Dorsolateral prefrontal cortex (tissue), 122 donors: ENCODE measurements at places on chromosomes 12 and 14. TPM values are rescaled to one million over a fixed set of nuclear protein-coding genes. Genes with fewer than 3 reads are reported as not detected.

CCDC175 gene
- 3.3 TPM for total RNA-seq

DNA sequence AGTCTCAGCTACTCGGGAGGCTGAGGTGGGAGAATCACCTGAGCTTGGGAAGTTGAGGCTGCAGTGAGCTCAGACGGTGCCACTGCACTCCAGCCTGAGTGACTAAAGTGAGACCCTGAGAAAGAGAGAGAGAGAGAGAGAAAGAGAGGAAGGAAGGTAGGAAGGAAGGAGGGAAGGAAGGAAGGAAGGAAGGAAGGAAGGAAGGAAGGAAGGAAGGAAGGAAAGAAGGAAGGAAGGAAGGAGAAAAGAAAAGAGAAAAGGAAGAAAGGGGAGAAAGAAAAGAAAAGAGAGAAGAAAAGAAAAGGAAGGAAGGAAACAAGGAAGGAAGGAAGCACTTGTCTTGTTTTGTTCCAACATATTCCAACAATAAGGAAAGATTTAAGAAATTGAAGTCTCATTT lies 7.8 kb downstream of the PRKD1 start:
- DNase-seq, result no peak

GRCh38 chr12:117919479-117919878 lies 49.3 kb downstream of the KSR2 start:
- no peak for DNase-seq

- DNase-seq, result no peak
Observed at GRCh38 chr12:43760396-43760795, 1.6 kb downstream of the IRAK4 start.

RNASE4 gene
- total RNA-seq, result 3.4 TPM

IFNG-AS1 gene
- total RNA-seq, result 0.41 TPM

ZFYVE21 gene
- 71.0 TPM for total RNA-seq

DNA sequence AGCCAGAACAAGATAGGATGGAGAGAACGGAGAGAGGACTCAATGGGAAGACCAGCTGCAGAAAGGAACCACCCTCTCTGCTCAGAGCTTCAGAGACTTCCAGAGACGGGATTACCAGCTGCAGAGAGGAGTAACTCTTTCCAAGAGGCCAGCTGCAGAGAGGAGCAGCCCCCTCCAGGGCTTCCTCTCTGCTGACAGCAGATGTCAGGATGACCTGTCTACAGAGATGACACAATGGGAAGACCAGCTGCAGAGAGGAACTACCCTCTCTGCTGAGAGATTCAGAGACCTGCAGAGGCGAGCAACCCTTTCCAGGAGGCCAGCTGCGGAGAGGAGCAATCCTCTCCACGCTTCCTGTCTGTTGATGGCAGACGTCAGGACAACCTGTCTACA lies 61.8 kb downstream of the KLRG1 start:
- no peak for DNase-seq

DNA sequence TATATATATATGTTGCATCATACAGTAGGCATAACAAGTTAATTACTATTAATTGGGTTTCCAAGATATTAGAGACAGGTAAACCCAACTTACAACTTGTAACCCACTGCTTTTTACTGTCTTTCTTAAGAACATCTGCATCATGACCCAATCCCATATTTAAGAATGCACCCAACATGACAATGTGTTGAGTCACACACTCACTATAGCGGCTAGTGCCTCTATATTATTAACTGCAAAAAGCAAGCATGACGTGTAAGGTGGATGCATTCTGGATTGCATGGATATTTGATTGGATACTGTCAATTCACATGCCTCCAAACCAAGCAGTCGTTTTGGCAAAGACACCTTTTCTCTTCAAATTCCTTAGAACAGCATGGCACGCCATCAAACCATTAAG lies 68.2 kb downstream of the KSR2 start:
- no peak for DNase-seq
